ENCODE measurements at places on chromosomes 12 and 14.

GRCh38 chr12:39777465-39777864 lies 157.9 kb upstream of the ABCD2 start:
- DNase-seq = no peak

DNA sequence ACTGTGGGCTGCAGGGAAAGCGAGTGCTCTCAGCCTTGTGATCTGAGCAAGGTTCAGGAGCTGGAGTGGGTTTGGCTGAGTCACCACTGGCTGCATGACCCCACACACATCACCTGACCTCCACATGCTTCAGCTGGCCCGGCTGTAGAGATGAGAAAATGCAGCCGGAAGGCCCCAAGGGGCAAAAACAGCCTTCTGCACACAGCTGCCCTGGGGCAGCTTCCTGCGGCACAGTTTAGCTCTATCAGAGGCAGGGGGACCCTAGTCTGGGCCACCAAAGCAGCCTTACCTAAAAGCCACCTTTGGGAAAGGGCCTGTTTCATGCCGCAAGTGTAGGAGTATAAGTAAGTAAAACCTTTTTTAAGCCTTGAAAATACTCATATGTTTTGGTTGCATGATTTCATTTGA lies 123.3 kb downstream of the SSPN start:
- peak; percentile 45 for DNase-seq

- DNase-seq = no peak
These were observed 8.6 kb upstream of the PIP4K2C start for GRCh38 chr12:57582440-57582839.

DNA sequence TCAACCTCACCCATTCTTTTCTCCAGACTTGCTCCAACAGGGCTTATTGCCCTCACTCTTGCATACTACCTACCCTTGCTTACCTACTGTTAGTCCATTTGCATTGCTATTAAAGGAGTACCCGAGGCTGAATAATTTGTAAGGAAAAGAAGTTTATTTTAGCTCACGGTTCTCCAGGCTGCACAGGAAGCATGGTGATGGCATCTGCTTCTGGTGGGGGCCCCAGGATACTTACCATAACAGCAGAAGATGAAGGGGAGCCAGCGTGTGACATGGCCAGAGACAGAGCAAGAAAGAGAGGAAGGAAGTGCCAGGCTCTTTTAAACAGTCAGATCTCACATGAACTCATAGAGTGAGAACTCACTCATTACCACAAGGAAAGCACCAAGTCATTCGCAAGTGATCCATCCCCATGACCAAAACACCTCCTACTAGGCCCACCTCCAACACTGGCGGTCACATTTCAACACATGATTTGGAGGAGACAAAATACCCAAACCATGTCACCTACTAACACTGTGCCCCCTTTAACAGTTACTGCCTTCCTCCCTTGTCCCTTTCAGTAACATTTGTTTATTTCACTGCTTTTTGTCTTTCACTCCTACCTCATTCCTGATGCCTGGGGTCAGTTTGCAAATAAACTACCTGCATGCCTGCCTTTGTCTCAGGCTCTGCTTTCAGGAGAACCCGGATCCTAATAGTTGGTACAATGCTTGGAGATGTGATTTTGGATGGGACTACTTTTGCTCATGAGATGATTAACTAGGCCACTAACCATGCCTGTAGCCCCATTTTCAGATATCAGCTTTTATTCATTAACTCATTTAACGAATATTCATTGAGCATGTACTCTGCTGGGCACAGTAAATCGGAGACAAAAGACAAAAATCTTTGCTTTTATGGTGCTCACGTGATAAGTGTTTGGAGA lies 41.6 kb upstream of the CSRP2 start:
- DNase-seq = no peak

- DNase-seq = no peak
These were observed 51.3 kb downstream of the CCDC85C start for GRCh38 chr14:99552572-99553216.

- no peak for DNase-seq
These were observed 10.5 kb downstream of the RASSF9 start for GRCh38 chr12:85825746-85826145.

- DNase-seq = no peak
These were observed 12.9 kb upstream of the TNFRSF1A start for GRCh38 chr12:6354495-6355393.

DNA sequence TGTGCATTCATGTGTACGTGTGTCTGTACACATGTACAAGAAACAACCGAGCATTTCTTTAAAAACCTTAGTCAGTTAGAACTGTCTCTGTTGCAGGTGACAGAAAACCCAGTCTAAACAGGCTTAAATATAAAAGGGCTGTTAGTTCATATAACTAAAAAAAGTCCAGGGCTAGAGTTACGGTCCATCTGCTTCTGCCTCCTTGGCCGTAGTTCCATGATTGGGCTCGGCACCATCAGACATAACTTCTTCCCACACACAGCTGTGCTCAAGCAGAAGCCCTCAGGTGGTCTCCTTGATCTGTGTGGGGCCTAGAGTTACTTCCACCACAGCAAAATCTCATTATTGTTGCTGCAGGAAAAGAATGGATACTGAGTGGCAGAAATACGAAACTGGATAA lies 34.6 kb downstream of the CKB start:
- no peak for DNase-seq

GRCh38 chr12:105351523-105351922 lies 21.0 kb downstream of the C12orf75 start:
- DNase-seq = no peak

DNA sequence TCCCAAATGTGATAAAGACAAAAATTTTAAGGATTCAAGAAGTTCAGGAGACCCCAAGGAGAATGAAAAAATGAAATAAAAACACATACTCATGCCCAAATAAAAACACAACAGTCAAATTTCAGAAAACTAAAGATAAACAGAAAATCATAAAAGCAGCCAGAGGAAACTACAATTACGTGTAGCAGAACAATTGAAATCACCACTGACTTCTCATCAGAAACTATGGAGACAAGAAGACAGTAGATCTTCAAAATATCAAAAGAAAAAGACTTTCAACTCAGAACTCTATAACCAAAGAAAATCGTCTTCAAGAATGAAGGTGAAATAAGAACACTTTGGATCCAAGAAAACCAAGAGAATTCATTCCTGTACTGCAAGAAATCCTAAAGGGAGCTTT lies 54.9 kb downstream of the DIO3 start:
- DNase-seq = no peak

DNA sequence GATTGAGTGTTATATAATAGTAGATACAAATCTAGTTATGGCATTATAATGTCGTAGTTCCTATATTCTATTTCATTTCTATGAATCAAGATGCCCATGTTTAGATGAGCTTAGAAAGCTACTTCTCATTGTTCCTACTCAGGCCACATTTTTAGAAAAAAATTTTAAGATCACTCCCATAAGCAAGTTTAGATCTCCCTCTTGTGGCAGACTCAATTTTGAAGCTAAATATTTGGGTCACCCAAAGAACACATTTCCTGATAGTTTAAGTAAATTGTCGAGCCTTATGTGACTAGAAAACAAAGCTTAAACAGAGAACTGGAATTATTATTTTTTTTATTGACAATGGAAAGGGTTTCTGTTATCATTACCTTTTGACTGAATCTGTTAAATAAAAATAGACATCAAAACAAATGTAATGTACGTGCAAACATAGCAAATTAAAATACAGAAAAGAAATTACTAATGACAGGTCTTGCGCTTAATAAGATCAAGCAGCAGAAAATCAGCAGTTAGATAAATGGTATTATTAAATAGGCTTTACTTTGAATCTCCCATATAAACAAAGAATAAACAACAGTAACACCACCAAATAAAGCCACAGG lies 180.2 kb downstream of the ACSS3 start:
- DNase-seq = peak; percentile 64

DNA sequence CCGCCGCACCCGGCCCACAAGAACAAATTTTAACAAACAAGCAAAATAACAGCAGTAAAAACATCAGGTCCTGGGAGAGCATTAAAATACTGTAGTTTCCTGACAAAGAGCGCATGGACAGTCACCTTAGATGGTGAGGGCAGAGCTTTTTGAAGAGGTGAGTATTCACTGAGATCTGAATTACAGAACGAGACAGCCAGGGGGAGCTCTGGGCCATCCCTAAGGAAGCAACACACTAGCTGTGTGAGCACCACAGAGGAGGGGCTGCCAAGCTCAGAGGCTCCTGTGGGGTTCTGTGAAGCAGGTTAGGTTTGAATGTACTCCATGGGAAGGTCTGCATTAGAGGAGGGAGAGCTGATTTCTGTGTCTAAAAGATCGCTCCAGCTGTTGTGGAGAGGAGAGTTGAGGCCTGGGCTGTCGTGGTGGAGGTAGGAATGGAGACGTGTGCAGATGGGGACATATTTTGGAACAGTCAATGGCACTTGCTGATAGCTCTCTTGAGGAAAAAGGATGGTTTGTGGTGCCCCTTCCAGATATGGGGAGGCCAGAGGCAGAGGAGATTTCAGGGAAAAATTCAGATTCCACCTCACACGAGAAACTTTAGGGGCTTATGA lies 72.9 kb downstream of the TRAFD1 start:
- DNase-seq = peak; percentile 43

DNA sequence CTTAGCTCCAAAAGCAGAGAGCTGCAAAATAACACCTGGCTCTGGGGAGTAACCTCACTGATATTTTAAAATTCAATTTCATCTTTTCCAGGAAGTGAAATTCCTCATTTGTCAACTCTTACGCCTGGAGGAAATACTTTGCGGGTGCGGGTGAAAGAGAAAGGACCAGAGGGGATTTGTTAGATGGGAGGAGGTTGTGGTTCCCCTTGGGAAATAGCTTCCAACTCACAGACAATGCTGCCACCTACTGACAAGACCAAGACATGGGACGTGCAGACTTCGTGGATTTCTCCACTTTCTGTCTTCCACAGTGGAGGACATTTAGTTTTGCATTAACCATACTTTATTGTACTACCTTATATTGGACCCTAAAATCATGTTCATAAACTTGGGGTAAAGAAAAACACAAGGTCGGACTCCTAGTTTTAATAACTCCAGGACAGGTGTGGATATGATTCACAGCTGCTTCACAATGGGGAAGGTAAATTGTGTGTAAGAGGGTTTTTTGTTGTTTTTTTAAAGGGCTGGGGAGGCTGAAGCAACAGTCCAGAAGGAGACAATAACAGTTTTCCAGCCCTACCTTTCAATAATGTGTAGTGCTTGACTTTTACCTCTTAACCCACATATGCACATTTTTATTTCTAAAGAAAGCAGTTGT lies 10.8 kb downstream of the FBXL14 start:
- peak; percentile 91 for DNase-seq

DNA sequence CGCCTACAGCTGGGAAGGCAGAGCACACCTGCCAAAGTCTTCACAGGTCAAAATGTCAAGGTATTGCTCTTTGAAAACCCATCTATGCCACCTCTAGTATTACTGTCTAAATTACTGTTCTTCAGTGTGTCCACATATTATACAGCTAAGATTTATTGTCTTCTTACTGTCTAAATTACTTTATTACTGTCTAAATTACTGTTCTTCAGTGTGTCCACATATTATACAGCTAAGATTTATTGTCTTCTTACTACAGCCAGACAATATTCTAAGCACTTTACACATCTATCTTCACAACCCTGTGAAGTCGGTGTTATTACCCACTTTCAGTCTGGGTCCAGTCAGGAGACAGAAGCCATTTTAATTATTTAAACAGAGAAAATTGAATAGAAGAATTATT lies 173.9 kb downstream of the MYRFL start:
- no peak for DNase-seq

DNA sequence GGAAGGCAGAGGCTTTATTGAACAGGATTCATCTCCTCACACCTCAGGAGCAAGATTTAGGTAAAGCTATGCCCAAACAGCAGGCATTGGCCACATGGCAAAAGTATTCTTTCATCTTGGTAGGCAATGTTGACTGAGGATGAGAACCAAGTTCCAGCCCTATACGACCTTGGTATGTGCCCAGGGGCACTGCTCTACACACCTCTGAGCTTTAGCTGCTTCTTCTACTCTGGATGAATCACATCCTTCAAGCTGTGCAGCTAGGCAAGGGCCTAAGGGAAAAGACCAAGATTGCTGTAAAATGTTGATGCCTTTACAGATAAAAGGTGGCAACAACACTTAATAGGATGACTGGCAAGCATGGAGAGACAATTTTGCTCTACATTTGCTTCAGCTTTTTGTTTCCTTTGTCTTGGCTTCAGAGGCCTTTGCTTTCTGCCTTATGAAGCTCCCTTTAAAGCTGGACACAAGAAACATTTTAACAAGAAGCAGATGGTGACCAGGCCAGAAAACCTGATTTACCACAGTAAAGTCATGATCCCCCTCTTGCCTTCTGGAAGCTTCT lies 183.3 kb upstream of the KITLG start:
- peak; percentile 36 for DNase-seq

DNA sequence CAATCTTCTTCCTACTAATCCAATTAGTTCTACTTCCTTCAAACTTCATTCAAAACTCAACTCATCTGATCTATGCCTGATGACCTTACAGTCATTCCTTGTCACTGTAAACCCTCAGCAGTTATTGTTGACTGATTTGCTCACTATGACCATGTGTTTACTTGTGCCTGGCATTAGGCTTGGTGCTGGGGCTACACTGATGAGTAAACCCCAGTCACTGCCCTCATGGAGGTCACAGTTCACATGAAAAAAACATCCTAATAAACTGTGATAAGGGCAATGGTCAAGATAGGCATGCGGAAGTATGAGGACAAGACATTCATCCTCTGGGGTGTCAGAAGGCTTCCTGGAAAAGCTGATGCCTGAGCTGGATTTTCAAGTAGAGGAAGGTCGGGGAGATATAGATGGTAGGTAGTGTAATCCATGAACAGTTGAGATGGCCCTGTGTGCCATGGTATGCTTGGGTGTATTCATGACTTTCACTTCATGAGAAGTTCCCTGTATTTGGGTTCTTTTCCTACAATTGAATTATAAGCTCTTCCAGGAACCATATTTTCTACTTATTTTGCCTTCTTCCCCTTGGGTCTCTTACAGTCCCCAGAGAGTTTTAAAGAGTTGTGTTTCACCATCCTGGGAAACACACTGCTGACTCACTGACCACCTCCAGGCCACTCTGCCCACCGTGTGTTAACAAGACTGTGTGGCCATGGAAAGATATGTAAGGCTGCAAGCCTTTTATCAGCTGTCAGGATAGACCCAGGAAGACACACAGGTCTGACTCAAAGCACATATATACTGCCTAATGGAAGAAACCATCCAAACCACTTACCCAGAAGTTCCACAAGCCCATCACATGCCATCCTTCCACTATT lies 38.7 kb upstream of the DUSP6 start:
- peak; percentile 83 for DNase-seq

- DNase-seq = no peak
These were observed 274.7 kb downstream of the NEDD1 start for GRCh38 chr12:97181571-97182265.

GRCh38 chr12:104042580-104042979 lies 7.4 kb downstream of the GLT8D2 start:
- DNase-seq = no peak
